ENCODE measurements at places on chromosomes 11 and 22. TPM values are rescaled to one million over a fixed set of nuclear protein-coding genes. Genes with fewer than 3 reads are reported as not detected.

- ATAC-seq: no peak
Observed at GRCh38 chr22:48772286-48772907, 1055.3 kb downstream of the BRD1 start.

- ATAC-seq: peak; percentile 39
Observed at GRCh38 chr22:27775087-27775698, 26.4 kb downstream of the MN1 start.

Gene LARGE2
- total RNA-seq: not detected

GRCh38 chr11:111944651-111945051 lies 7.5 kb downstream of the DIXDC1 start:
- ATAC-seq: peak; percentile 68

Gene SMPD1
- total RNA-seq: 35.3 TPM

DNA sequence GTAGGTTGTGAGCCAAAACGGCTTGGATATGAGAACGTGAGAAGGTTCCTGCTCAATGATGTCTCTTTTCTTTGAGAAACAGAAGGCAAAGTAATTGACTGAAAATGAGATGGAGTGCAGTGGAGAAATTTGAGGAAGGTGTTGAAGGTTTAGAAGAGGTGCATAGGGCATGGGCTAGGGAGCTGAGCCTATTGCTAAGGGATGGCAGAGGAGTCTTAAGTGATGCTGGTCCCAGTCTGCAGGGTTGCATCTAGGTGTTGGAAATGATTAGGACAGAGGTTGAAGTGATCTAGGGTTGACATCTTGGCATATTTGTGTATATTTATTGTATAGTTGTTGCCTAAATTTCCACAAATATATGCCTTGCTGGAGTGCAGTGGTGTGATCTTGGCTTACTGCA lies 2.3 kb downstream of the BIRC3 start:
- ATAC-seq: no peak

GRCh38 chr11:10925149-10925926 lies 67.5 kb upstream of the ZBED5 start:
- ATAC-seq: no peak

- ATAC-seq: no peak
Observed at GRCh38 chr11:70468256-70469195, 70.2 kb downstream of the CTTN start.

DNA sequence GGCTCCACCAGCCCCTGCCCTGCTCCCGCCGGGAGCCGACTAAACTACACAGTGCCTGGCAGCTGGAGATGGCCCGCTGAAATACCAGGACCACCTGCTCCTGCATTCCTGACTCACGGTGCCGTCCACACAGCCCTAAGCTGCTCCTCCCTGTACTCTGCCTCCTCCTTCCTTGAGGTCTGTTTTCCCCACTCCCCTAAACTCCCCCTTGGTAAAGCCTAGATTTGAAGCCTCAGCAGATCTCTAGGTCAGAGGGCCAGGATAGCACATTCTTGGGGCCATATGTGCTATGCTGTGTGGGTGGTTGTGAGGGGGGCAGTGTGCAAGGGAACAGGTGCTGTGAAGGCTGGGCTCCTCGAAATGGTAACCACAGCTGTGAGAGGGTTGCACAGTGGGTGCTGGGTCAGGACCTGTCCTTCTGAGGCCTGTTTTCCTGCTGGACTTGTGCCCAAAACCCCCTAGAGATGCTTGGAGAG lies 9.7 kb downstream of the LRFN4 start:
- ATAC-seq: no peak

GRCh38 chr11:12232817-12233601 lies 122.6 kb downstream of the MICAL2 start:
- ATAC-seq: no peak

- ATAC-seq: no peak
Observed at GRCh38 chr11:31001427-31001826, 368.1 kb downstream of the DCDC1 start.

GRCh38 chr11:65378208-65378927 lies 4.1 kb downstream of the SLC25A45 start:
- ATAC-seq: no peak

Gene RASSF10
- total RNA-seq: 1.3 TPM

All from gastroesophageal sphincter (tissue), 4 donors.